ENCODE measurements at places on chromosomes 3 and 15.

- DNase-seq = no peak
These were observed 30.9 kb upstream of the C15orf39 start for GRCh38 chr15:75170711-75171341.

GRCh38 chr3:153130312-153130977, 31.6 kb upstream of the RAP2B start:
- no peak for DNase-seq

GRCh38 chr3:172673210-172673679, 37.6 kb downstream of the NCEH1 start:
- no peak for DNase-seq

DNA sequence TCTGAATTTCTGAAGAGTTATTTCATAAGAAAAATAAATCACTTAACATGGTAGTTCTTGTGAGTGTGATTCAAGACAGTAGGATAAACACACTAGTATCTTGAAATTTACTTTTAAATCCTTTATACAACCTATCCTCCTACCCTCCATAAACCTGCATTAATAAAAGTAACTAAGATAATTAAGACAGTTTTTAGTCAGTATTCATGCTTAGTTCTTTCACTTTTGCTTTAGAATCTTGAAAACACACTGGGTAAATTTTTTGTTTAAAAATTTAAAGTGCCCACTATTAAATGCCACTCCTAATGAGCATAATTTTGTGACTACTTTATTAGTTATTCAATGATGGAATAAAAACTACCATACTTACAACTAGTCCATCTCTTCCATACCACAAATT, 28.8 kb downstream of the GOLIM4 start:
- DNase-seq = no peak
